Activated CD4-positive, alpha-beta T cell treated with anti-CD3 and anti-CD28 coated beads for 1 hour (primary cell): ENCODE measurements at places on chromosomes 2 and 18.

DNA sequence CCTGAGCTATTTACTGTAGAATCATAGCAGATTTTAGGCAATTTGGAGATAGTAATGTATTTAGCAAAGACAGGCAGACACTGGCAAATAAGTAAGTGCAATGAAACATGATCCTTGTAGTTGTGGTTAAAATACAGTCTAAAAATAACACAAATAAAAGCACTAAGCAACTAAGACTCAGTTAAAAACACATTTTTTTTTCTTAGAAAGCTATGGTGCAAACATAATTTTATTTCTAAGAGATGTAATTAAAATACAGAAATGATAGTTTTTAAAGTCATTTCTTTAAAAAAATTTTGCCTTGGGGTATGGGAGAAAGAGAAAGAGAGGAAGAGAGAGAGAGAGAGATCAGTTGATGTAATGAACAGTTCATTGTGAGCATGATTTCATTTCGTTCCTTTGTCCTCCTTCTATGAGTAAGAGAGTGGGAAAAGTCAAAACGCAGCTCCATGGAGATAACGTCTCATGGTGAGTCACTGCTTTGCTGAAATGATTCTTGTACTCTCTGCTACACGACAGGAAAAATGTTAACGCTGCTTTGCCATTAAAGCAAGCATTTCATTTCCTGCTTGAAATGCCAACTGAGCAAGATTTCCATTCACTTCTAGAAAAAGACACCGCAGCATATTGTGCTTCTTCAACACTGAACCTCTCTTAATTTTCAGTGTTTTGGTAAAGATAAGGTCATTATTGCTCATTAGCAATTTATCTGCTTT lies 61.3 kb upstream of the PGAP1 start:
- peak; percentile 11 for DNase-seq

- DNase-seq = no peak
Observed at GRCh38 chr18:7740821-7741220, 173.7 kb downstream of the PTPRM start.

DNA sequence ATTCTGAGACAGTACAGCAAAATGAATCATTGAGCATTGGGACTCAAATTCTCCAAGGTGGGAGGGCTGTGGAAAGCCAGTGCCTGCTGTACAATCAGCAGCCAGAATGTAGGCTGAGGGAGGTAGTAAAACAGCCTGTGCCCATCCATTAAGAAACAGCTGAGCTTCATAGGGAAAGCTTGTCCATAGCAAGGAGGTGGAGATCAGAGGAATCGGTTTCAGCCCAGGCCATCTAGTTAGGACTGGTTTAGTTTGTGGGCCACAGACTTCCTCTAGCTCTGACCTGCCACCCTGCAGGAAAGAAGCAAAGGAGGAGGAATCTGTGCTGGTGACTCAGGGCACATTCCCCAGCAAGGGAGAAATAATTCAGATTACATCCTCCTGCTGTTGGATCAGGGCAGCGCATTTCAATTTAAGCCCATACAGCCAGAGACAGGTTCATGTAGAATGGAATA lies 333.4 kb downstream of the SETBP1 start:
- DNase-seq = no peak

DNA sequence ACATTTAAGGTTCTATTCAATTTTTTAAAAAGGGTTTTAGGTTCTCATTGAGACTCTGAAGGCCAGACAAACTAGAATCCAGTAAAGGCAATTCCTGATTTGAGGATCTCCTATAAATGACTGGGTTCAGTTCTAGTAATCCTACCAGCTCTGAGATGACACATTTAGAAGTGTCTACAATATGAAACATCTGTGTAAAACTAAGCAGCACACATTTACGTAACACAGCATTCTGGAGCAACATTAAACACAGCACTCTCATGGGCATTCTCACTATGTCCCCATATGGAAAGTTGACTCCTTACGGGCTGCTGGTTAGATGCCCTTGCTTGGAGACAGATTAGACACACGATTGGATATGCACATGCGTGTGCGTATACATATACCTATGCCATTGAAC lies 114.4 kb downstream of the ZNF385B start:
- DNase-seq = no peak

DNA sequence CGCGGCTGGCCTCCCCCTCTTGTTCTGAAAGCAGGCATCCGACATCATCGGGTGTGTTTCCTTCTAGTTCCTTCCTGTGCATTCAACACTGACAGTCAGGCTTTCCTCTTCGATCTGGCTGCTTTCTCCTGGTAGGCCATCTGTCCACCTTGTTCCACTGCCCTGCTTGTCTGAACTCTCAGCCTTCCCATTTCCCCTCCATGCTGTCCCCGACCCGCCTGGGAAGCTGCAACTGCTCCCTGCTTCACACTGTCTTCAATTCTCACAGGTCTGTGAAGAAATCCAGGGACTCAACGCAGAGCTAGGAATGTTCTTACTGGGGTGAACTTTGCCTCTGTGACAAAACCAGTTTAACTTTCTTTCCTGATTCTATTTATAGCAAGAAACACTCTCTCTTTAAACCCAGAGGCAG lies 43.0 kb downstream of the KIF3C start:
- no peak for DNase-seq

DNA sequence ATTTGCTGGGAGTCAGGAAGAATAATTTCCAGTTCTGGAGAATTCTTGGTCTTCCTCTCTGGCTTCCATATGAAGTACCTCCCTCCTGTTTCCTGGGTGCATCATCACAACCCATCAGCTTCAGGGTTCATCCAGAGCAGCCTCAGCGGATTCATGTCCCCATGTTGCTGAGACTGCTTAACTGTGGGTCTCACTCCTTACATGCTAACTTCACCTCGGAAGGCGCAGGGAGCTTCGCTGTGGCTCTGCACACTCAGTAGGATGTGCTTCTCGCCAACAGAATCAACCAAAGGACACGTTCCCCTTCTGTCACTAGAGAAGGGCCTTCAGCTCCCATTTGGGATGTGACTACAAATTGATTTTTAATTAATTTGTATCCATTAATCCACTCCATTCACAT lies 24.2 kb downstream of the FBLN7 start:
- no peak for DNase-seq
